Skeletal muscle cell (primary cell): ENCODE measurements at places on chromosomes 1 and 21.

- DNase-seq = no peak
Observed at GRCh38 chr1:229848752-229849677, 218.0 kb upstream of the GALNT2 start.

- DNase-seq = no peak
Observed at GRCh38 chr1:199684686-199685273, 342.7 kb upstream of the NR5A2 start.

DNA sequence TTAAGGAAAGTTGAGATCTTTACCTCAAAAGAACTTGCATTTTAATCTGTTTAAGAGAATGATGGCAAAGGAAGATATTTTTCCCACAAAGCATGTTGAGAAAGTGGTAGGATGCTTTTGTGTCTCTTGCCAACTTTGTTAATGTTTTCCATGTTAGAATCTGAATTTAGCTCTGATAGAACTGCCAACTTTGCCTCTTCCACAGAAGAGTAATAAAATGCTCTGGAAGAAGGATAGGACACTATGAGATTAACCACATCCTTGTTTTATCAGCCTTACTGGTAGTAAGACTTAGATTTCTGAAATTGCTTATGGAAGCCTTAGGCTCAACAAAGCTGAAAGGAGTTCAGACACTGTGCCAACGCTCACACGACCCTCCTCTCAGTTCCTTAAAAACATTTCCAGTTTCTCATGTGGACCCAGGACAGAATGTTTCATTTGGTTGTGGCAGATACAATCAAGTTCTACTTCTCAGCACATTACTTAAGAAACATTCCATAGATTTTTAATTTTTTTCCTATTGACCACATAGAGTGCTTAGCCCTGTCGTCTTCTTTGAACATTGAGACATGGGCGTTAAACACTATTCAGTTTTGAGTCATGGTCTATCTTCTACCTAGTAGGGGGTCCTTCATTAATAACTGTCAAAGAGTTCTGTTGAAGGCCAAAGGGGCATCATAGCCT lies 59.0 kb downstream of the MTR start:
- peak; percentile 41 for DNase-seq

DNA sequence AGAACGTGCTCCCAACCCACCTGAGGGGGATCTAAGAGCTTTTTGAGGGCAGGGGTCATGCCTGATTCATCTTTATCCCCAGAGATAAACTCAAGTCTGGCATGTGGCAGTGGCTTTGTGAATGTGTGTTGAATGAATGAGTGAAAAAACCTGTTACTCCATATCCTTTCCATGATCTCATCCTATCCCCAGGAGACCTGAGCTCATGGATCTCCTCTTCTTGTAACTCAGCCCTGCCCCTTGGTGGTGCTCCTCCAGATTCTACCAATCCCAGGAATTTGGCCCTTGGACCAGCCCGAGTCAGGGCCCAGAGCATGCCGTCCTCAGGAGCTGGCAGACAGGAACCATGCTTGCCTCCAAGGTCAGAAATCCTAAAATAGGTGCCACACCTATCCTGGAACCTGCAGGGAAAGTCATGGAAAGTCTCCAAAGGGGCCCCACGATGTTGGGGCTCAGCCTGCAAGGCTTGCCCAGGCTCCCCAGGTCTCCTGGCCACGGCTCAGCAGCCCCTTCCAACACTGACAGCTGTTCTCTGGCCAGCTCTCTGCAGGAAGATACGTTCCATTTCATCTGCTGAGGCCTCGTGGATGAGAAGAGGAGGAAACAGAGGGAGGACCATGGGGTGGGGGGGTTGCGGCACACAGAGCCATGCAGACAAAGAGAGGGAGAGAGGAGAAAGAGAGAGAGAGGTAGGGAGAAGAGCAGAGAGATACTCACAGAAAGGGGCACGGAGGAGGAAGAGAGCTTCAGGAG lies 214.6 kb downstream of the TRABD2B start:
- DNase-seq = peak; percentile 3

GRCh38 chr1:31397360-31398095 lies 15.5 kb upstream of the SERINC2 start:
- DNase-seq = no peak

DNA sequence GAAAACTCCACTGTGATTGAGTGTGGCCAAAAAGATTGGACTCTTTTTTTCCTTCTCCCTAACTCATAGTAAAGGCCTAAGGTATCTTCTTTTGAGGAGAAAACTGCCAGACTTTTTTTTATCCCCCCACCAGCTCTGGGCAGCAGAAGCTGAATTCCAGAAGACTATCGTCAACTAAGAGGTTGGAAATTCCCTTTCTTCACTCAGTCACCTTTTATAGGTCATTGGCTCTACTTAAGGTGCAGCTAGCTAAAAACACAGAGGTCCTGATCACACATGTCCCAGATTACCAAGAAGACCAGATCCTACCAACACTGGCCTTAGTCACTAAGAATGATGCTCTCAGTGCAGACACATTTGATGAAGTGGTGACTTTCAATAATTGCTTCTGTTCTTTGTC lies 1441.2 kb downstream of the PLA2G4A start:
- no peak for DNase-seq

- no peak for DNase-seq
Observed at GRCh38 chr1:217620814-217621213, 10.1 kb downstream of the GPATCH2 start.

DNA sequence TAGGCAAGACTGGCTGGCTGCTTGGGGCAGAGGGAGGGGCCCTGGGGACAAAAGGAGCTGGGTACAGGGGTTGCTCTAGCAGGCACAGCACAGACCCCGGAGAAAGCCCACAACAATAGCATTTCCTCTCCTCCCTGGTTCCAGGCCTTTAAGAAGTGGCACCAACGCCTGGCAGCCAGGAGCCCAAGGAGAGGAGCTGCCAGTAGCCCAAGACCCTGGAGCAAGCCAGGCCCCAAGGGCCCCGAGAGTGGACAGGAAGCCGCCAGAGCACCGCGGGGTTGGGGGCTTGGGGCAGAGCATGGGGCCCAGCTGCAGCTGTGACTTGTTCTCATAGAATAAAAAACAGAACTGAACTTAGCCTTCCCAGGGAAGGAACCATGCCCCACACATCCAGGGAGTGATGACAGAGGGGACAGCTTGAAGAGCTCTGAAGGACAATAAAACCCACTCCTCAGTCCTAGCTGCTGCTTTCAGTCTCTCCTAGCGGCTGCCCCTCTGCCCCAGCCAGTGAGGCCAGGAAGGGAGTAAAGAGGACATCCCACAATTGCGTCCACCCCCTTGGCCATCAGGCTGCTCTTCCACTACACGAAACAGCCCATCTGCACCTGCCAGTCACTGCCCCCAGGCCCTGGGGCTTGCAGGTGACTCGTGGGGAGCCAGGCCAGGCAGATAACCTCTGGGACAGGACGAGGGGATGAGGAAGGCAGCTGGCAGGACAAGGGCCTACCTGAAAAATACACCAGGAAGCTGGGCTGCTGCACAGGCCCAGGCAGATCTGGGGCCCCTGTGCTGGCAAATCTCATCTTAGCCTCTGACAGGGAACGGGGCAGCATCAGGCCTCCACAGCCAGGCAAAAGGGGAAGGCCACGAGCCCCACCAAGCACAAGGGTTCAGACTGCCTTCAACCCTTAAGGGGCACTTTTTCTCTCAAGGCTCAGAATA lies 16.4 kb downstream of the MTHFR start:
- DNase-seq = no peak

GRCh38 chr1:74502432-74502831 lies 10.0 kb downstream of the LRRC53 start:
- peak; percentile 15 for DNase-seq

GRCh38 chr1:213423605-213424004 lies 372.6 kb downstream of the RPS6KC1 start:
- no peak for DNase-seq

DNA sequence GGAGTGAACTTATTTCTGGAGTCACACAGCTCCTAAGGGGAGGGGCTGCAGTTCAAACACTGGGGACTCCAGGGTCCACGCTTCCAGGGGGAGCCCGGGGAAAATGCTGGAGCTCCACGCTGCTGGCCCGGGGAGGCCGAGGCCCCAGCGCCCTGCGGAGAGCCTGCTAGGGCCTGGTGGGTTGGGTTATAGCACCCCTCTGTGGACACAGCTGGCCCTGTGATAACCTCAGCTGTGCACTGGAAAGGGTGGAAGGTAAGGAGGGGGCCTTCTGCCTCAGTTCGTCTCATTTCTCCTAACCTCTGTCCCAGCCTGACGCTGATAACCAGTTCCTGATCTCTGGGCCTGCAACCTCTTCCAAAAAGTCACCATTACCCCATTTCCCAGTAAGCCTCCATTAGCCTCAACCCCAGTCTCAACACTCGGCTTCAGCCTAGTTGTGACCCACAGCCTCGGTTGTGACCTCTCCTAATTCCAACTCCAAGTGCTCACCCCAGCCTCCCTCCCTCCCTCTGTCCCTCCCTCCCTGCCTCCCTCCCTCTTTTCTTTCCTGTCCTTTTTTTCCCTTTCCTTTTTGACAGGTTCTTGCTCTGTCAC lies 7.1 kb downstream of the NBL1 start:
- DNase-seq = no peak

DNA sequence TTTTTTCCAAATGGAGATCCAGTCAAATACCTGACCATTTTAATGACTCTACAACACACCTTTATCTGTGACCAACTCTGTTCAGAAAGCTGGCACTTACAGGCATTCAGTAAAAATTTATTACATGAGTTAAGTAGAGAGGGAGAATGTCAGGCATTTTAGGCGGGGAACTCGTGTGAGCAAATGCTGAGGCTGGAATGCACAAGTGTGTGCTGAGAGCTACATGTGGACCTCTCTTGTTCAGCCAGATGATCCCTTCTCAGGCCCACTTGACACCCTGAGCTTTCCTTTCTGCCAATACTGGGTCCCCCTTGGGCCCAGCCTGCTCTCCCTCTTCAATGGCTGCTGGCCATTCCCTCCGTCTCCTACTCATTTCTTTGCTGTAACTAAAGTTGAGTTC lies 11.7 kb downstream of the PPIH start:
- DNase-seq = no peak

- DNase-seq = peak; percentile 87
Observed at GRCh38 chr1:93758842-93759515, 77.3 kb upstream of the BCAR3 start.

- DNase-seq = peak; percentile 15
Observed at GRCh38 chr1:228163007-228163753, 2.4 kb upstream of the IBA57 start.

DNA sequence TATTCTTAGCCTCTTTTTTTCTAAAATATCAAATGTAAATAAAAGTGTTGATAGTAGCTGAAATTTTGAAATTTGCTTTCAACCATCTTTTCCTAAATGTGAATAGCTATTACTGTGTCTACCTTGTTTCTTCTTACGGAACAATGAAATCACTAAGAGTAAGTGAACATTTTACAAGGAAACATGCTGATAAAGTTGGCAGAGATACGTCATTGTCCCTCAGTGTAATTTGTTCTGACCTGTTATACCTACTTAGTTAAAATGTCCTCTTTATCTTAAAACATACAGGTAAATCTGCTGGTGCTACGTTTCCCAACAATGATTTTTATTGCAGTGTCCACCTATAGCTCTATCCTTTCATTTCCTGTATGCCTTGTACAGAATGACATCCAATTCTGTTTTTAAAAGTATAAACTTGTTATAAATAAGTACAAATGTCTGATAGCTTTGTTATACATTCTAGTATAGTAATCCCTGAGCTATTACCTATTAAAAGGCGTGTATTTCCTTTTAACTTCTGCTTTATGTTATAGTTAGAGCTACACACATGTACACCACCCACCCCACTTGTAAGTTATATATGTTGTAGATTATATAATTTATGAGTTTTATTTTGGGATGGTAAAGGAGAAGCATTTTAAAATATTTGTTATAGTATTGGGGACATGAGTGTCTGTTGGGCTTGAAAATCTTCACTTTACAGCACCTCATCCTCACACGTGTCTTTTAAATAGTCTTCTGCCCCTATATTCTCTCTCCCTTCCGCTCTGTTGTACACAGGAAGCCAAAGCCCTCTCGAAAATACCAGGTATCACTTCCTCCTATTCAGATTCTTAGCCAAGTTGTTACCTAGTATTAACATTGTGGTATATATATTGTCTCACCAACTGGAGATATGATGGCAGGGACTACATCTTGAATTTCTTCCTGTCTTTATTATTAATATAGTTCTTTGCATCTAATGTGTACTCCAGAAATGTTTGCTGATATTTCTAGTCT lies 25.2 kb downstream of the LAMC1 start:
- DNase-seq = no peak

GRCh38 chr1:94602316-94602715 lies 60.8 kb upstream of the F3 start:
- DNase-seq = no peak

DNA sequence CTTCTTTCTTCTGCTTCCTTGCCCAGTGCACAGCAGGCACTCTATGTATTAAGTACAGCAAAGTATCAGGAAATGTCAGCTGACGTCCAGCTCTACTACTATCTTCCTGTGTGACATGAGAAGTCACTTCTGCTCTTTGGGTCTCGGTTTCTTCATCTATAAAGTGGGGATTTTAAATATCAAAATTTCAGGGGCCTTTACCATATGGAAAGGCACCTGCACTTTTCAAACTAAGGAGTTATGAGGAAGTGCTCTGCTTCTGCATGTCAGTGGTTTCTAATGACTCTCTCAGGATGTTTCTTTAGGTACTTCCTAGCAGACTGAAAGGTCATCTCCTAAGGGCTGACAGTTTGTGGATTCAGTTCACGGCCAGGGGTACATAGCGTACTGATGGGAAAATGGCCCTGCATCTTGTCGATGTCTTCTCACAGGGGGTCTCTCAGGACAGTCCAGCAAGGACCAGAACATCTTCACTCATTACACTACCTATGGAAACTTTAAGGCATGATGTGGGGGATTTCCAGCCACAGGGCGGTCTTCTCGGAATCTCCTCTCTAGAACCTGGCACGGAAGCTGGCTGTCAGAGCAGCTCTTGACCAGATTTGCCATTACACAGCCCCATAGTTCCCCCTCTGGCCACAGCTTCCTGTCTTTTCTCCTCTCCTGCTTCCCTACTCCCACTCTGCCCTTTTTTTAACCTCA lies 42.0 kb upstream of the MTF1 start:
- no peak for DNase-seq

GRCh38 chr1:16958475-16958874 lies 21.9 kb downstream of the MFAP2 start:
- no peak for DNase-seq

DNA sequence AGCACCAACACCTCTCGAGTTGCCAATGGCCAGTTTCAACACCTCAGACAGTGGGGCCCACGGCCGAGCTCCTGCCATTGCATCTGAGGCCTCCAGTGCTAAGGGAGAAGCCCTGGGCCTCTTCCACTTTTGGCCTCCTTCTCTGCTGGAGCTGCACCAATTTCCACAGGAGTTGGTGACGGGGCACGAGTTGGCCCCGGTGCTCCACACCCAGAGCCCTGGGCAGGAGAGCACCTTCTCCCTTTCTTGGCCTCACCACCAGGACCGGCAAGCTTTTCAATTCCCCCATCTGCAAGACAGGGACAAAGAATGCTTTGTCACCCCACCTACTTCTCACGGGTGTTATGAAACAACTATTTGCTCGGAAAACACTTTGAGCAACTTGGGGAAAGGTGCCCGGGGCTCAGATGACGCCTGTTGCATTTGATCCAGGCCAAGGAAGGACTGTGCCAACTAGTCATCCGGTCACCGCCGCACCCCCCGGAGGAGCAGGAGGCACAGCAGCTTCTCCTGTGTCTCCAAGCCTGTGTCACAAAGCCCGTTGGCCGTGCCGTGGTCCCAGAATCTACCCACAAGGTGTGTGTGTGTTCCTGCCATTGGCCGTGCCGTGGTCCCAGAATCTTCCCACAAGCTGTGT lies 55.2 kb downstream of the TOMM20 start:
- no peak for DNase-seq
